Suprapubic skin (tissue), 4 donors: ENCODE measurements at places on chromosomes 7 and 10. TPM values are rescaled to one million over a fixed set of nuclear protein-coding genes. Genes with fewer than 3 reads are reported as not detected.

Gene NOS3
- 10.9 TPM for total RNA-seq

Gene HOXA7
- 20.0 TPM for total RNA-seq

Gene OPN1SW
- total RNA-seq: not detected

Gene PTPRZ1
- total RNA-seq: 47.4 TPM

Gene DPP6
- total RNA-seq: 11.2 TPM

Gene AMPH
- 2.7 TPM for total RNA-seq

Gene GPR15LG
- total RNA-seq: 2.0 TPM

Gene THSD7A
- total RNA-seq: 0.62 TPM

Gene TMEM26
- not detected for total RNA-seq

Gene SP4
- 10.5 TPM for total RNA-seq

Gene LRWD1
- 9.8 TPM for total RNA-seq

Gene GJD4
- total RNA-seq: not detected

Gene DRGX
- not detected for total RNA-seq

Gene NEUROD6
- not detected for total RNA-seq

Gene CCDC136
- total RNA-seq: 0.95 TPM

Gene PRKG1
- 2.0 TPM for total RNA-seq

Gene TAS2R4
- total RNA-seq: 3.1 TPM

Gene GRM3
- not detected for total RNA-seq

Gene CRYGN
- not detected for total RNA-seq

Gene UTF1
- total RNA-seq: not detected

Gene KCNIP2
- total RNA-seq: 1.3 TPM

Gene TRPV5
- total RNA-seq: not detected

Gene CDC14C
- not detected for total RNA-seq

Gene CALML3
- total RNA-seq: 87.1 TPM

Gene MRC1
- 4.8 TPM for total RNA-seq

Gene PDE6C
- not detected for total RNA-seq

Gene PALD1
- 6.6 TPM for total RNA-seq

Gene C7orf33
- total RNA-seq: not detected

Gene PTPRE
- total RNA-seq: 10.2 TPM

Gene C10orf53
- not detected for total RNA-seq

Gene DLX6
- total RNA-seq: 1.1 TPM

Gene EBLN1
- not detected for total RNA-seq

Gene GALNT11
- total RNA-seq: 48.6 TPM

Gene PNLIP
- not detected for total RNA-seq

Gene EIF5AL1
- not detected for total RNA-seq

Gene HYAL4
- 2.8 TPM for total RNA-seq

Gene RET
- 2.1 TPM for total RNA-seq

Gene SRI
- total RNA-seq: 41.3 TPM

Gene AGMO
- not detected for total RNA-seq

Gene DDX21
- total RNA-seq: 35.4 TPM

Gene POM121
- 38.2 TPM for total RNA-seq

Gene ACTR3C
- 15.2 TPM for total RNA-seq

Gene VIPR2
- total RNA-seq: 0.59 TPM

Gene ASZ1
- not detected for total RNA-seq

Gene CHST12
- total RNA-seq: 55.8 TPM

Gene TFEC
- 0.39 TPM for total RNA-seq

Gene CPA4
- total RNA-seq: 83.3 TPM

Gene H2BK1
- total RNA-seq: not detected

Gene C7orf57
- total RNA-seq: not detected
